ENCODE measurements at places on chromosomes 7 and 10.

GRCh38 chr7:99628471-99629465 lies 12.0 kb downstream of the ZSCAN25 start:
- DNase-seq, result no peak

GRCh38 chr10:120634659-120635058 lies 177.6 kb downstream of the PLPP4 start:
- no peak for DNase-seq

GRCh38 chr7:30114536-30115238 lies 20.1 kb upstream of the MTURN start:
- no peak for DNase-seq

- DNase-seq, result no peak
Measured at GRCh38 chr7:115748123-115748738, 282.3 kb downstream of the TFEC start.
